ENCODE measurements at places on chromosomes 4 and X.

DNA sequence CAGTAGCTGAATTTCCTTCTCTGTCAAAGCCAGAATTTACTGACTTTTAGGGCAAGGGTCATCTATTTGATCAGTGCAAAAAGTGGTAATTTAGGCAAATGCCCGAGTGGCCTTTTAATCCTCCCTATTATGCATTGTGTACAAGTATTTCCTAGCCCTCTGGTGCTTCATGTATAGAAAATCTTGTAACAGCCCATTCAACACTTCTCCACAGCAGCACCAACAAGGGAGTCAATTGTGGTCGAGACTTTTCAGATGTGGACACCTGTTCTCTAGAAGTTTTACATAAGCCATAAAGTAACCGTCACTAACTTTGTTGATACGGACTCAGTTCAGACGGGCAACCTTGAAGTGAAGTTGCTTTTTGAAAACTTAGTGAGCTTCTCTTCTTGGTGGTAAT is 50.9 kb upstream of the FHDC1 start:
- DNase-seq: no peak

DNA sequence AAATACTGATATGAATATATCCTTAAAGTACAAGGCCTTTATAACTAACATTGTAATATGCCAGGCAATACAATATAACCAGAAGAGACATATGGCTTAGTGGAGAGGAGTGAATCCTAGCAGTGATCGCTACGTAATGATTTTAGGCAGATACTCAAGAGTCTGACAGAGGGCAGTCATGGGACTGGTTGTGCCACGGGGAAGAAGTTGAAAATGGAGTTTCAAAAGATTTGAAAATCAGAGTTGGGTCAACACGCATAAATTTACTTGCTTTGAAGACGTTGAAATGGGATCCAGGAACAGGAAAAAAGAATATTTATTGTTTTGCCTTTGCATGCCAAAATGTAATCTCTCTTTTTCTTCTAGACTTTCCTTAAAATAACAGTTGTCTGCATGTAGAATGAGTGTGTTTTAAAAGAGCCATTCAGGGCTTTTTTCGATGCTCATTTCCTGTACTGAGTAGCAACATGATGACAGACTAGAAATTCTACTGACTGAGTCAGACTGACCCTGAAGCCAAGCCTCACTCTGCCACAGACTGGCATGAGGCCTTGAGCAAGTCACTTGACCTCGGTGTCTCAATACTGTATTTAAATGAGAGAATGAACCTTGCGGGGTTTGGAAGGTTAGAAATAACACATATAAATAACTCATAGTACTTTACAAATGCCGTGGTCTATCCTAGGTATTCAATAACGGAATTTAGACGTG is 8.1 kb upstream of the SMS start:
- DNase-seq: no peak

DNA sequence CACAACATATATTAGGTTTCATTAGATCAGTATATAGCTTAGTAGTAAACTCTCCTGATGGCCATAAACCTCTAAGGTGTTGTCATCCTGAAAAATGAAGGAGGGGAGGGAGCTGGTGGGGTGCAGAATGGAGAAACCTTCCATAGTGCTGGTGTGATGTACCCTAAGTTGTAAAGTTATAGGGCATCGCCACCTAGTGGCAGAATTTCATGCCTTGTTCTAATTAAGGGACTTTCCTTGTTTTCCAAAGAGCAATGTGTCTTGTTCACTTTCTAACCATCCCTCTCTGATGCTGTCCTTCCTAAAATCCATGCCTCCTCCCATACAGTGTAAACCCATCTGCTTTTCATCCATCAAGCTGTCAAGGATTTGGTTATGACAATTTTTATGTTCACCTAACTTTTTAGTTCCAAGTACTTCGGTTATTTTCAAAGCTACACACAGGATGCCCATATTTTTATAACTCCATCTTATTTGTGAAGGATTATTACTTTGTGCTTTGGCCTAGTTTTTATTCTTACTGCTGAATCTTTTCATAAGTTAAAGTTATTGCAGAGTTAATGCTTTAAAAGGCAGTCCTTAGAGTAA is 4.5 kb downstream of the NBDY start:
- DNase-seq: peak; percentile 20

- no peak for DNase-seq
These were observed 18.4 kb downstream of the XIAP start for GRCh38 chrX:123878252-123878721.

GRCh38 chr4:148980782-148981480 is 538.7 kb upstream of the NR3C2 start:
- DNase-seq: no peak

DNA sequence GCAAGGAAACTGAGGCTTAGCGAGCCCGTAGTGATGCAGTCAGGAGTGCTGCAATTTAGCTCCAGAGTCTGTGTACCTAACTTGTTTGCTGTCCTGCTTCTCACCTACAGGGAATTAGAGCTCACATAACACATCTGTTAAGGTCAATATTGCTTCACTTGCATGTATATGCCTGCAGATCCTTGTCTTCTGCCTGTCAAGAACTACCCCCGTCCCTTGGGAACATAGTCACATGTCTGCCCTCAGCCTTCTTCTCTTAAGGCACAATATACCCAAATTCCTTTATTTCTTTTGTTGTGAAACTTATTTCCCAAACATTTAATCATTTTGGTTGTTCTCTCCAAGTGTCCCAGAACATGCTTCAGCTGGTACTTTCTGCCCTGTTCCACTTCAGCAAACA is 103.3 kb upstream of the LEF1 start:
- no peak for DNase-seq
